ENCODE measurements at places on chromosomes 12 and 14. TPM values are rescaled to one million over a fixed set of nuclear protein-coding genes. Genes with fewer than 3 reads are reported as not detected.

DNA sequence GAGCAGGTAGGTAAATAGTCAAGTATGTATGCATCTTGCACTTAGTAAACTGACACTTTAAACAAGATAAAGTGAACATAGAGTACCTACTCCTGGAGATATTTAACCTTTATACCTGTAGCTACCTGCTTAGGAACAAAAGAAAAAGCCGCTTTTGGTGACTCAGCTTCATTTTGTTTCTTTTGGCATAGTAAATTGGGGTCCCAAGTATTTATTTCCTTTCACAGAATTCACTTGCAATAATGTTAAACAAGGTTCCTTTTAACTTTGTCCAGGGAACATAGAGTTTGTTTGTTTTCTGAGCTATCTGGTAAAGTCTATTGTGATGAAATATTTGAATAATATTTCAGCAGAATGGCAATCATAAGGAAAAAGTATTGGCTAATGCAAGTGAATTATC, 20.0 kb downstream of the SLCO1B3 start:
- no peak for DNase-seq

MGAT4C gene
- under 0.01 TPM for total RNA-seq

LHX5 gene
- not detected for total RNA-seq

DNA sequence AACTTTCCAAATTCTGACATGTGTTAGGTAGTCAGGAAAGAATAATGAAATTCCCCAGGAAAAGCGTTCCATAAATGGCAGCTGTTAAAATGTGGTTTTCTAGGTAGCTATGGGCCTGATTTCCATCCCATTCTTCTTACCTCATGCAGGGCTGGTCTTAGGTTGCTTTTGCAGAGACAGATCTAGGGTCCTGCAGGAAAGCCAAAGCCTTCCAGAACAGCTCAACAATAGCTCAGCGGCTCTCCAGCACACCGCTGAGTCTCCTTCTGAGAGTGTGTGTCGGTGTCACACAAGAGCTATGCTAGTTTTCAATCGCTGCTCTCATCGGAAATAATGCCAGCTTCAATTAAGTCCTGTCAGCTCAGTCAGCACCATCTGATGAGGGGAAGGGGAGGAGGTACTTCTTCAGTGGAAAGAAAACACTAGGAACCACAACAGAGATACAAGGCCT, 106.7 kb downstream of the TMEM30B start:
- DNase-seq, result no peak

GRCh38 chr14:75993567-75994041, 8.0 kb downstream of the IFT43 start:
- DNase-seq, result no peak

BMP4 gene
- 14.4 TPM for total RNA-seq

DNA sequence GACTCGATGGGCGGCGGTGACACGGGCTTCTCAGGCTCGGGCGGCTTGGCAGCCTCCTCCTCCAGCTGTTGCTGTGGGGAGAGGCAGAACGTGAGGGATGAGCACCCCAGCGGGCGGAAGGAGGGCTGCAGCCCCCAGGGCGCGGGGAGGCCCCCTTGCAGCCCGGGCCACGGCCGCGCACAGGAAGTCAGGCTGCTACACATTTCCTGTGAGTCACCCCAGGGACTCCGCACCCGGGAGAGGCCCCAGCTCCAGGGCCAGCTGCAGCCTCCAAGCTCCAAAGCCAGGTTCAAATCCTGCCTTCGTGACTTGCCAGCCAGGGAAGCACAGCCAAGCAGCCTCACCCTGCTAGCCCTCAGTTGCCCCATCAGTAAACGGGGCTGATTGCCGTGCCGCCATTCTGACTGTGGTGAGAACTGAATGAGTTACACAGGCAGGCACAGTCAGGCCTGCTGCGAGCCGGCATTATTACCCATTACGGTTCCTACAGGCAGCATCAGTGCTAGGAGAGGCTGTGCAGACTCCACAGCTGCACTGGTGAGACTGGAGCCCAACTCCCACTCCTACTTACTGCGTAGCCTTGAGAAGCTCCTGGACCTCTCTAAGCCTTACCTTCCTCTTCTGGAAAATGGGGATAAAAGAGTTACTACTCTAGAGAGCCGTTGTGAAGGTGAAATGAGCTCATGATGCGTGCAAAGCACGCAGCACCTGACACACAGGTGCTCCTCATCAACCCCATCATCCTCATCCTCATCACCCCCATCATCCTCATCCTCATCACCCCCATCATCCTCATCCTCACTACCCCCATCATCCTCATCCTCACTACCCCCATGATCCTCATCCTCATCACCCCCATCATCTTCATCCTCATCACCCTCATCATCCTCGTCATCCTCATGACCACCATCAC, 100.9 kb downstream of the NCOR2 start:
- DNase-seq, result no peak
